ENCODE measurements at places on chromosomes 3 and 15. TPM values are rescaled to one million over a fixed set of nuclear protein-coding genes. Genes with fewer than 3 reads are reported as not detected.

Gene TNNC1
- total RNA-seq, result 0.32 TPM

Gene SLC28A1
- not detected for total RNA-seq

Gene ARNT2
- 0.05 TPM for total RNA-seq

Gene GP9
- not detected for total RNA-seq

Gene LARP6
- not detected for total RNA-seq

Gene IGSF10
- not detected for total RNA-seq

Gene RBPMS2
- not detected for total RNA-seq

Gene CPEB1
- total RNA-seq, result not detected

Gene ST8SIA2
- not detected for total RNA-seq

Gene MAPKAPK3
- 201 TPM for total RNA-seq

Gene GPR62
- total RNA-seq, result not detected

Gene ZNF619
- 7.1 TPM for total RNA-seq

Gene WDR93
- total RNA-seq, result not detected

Gene GOLGA6A
- not detected for total RNA-seq

Gene GABRR3
- not detected for total RNA-seq

Gene PYGO1
- not detected for total RNA-seq

Gene GPR149
- not detected for total RNA-seq

Gene PDE12
- total RNA-seq, result 34.7 TPM

Gene ZNF80
- total RNA-seq, result 0.22 TPM

All from activated T-helper 1 cell treated with anti-CD3 and anti-CD28 coated beads, Interleukin-12 subunit alpha, Interleukin-12 subunit beta, Interleukin-2, Interleukin-4 antibody, amounts not matched to agents 30 ng/mL and 10 ng/mL and 1 ng/mL, durations not matched to agents 14 hours and 24 hours and 36 hours (primary cell).